ENCODE measurements at places on chromosomes 1 and 21.

GRCh38 chr1:24058671-24059455 is 53.1 kb downstream of the MYOM3 start:
- no peak for DNase-seq

DNA sequence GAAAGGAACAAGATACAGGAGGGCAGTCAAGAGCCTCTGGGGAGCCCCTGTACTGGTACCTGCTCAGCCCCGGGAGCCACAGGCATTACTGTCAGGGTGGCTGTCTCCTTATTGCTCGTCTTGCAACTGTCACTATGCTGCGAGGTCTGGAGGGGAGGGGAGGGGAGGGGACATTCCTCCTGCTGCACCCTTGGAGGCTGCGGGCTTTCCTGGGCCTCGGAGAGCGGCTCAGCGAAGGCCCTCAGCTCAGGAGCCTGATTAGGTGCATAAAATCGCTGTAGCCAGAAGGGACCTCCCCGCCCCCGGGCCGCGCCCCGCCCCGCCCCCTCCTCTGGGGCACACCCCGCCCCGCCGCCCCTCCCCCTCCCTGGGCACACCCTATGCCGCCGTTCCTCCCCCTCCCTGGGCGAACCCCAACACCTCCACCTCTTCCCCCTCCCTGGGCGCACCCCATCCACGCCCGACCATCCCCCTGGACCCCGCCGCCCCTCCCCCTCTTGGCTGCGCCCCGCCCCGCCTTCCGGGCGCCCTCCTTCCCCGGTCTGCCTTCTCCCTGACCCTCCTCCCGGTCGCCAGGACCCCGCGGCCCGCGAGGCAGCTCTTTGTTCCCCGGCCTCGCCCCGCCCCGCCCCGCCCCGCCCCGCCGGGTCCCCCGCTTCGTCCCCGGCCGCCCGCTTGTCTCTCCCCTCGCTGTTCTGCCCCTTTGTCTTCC is 35.5 kb downstream of the CACHD1 start:
- no peak for DNase-seq

DNA sequence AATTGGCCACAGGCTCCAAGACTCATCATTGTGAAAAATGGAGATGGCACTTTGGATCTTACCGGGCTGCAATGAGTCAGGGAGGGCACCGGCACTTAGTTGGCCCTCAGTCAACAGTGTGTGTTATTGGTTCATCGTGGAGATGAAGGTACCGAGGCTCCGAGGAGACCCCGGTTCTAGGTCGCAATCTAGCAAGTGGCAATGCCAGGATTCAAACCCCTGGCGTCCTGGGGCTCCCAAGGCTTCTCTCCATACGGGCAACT is 49.0 kb upstream of the ACOT11 start:
- no peak for DNase-seq

GRCh38 chr1:160134791-160135572 is 16.4 kb upstream of the ATP1A4 start:
- no peak for DNase-seq

- DNase-seq = no peak
Measured at GRCh38 chr1:199976496-199977144, 50.9 kb upstream of the NR5A2 start.

DNA sequence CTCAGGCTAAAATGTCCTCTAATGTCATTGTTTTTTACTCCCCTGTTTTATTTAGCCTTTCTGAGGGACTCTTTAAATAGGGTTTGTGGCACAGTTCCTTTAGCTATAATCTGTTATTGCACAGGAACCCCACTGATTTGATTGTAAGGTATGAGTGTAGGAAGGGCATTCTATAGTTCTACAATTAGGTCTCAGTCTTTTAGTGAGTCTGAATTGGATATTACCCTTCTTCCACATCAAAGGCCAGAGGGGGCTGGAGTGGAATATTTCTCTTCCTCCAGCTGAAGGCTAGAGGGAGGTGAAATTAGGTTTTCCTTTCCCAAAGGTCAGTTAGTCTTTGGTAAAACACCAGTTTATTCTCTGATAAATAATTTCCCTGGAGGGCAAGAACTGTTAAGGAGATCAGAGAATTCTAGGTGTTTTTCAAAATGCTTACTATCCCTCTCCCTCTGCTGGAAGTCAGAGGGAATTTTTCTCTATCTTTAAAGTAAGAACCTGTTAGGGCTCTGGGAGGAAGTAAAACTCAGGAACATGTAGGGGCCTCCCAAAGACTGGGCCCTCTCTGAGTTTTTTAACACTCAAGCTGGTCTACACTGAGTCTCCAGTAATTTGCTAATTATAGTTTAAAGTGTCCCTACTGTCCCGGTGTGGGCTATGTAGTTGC is 176.3 kb upstream of the ZNHIT6 start:
- peak; percentile 61 for DNase-seq

GRCh38 chr1:38331496-38332210 is 285.1 kb upstream of the POU3F1 start:
- DNase-seq = no peak

- no peak for DNase-seq
Measured at GRCh38 chr21:18142655-18143054, 102.0 kb upstream of the CHODL start.

- no peak for DNase-seq
Measured at GRCh38 chr1:217969428-217969827, 315.7 kb upstream of the RRP15 start.

- DNase-seq = peak; percentile 85
Measured at GRCh38 chr21:25963181-25963580, 207.4 kb downstream of the APP start.

DNA sequence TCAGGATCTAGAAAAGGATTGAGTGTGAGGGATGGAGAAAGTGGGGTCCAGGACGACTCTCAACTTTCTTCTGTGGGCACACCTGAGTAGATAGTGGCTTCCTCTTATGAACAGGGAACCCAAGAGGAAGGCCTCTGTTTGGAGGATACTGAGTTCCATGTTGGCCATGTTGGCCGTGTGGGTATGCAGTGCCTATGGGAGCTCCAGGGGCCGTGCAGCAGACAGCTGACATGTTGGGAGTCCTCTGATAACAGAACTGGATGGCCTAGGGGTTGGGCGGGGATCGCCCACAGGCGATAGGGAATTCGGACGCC is 43.0 kb downstream of the TMEM53 start:
- no peak for DNase-seq

DNA sequence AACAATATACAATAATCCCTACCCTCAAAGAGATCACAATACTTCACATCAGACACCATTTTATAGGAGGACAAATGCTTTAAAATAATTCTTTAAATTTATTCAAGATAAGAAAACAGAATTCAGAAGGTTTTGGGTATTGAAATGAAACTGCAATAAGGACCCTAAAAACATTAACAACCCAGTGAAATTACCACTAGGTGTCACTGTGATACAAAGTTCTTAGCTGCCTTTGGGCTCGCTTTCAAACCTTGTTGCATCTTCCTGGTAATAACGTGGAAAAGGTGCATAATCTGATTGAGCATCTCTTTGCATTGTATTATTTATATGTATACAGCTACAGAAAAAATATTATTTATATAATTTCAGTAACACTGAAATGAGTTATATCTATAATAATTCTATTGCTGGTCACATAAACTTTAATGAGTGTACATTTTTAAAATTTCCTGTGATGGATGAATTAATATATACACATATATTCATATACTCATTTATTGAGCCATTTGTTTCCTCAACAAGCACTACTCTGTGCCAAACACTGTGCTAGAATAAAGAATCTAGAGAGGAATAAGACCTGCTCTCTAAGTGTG is 185.2 kb downstream of the FAF1 start:
- DNase-seq = peak; percentile 77

GRCh38 chr1:213953806-213954205 is 34.0 kb upstream of the PROX1 start:
- no peak for DNase-seq

DNA sequence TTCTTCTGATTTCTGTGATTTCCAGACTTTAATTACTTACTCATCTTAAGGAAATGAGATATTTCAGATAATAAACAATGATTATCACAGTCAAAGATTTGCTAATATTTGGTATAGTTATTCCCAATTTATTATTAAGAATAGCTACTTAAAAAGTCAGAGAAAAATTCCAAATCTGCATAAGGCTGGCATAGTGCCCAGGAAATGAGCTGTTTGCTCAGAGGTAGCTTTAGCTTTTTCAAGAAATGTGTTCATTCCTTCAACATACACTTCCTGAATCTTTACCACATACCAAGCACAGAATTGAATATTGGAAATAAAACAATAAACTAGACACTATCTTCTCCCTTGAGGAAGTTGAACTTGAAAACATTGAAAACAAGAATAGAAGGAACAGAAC is 44.3 kb upstream of the KCNK1 start:
- DNase-seq = peak; percentile 32

DNA sequence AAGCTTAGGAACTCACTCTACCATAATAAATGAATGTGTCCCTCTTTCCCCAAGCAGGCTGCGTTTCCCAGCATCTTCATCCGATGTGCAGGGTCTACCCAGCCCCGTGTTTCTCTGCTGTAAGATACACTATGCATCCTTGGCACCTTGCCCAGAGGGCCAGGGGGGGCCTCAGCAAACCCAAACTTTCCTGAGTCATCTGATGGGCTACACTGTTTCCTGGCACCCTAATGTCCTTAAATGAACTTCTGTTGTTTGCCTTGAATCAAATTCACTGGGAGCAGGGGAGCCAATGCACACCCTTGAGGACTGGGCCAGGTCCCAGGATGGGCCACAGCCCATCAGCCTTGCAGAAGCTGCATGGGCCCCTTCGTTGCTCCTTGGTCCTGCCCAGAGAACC is 145.5 kb downstream of the IGSF21 start:
- no peak for DNase-seq

GRCh38 chr1:77592906-77593305 is 89.6 kb downstream of the ZZZ3 start:
- DNase-seq = no peak

DNA sequence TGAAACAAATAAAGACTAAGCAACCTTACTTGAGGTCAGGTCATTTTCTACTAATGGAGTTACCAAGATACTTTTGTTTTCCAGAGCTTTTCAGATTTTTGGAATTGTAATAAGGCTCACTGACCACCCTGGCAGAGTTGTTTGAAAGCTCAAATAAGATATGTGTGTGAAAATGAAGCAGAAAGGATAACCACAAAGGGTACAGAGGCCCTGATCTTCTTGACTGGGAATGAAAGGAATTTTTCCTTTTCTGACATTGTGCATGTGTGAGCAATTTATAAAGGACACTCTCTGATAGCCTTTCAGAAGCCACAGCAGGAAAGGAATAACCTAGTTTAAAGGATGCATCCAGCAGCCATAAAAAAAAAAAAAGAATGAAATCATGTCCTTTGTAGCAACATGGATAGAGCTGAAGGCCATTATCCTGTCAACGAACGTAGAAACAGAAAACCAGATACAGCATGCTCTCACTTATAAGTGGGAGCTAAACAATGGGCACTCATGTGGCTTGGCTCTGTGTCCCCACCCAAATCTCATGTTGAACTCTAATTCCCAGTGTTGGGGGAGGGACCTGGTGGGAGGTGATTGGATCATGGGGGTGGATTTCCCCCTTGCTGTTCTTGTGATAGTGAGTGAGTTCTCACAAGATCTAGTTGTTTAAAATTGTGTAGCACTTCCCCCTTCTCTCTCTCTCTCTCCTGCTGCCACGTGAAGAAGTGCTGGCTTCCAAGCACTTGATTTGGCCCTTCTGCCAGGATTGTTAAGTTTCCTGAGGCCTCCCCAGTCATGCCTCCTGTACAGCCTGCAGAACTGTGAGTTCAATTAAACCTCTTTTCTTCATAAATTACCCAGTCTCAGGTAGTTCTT is 3.1 kb upstream of the SRP9 start:
- DNase-seq = no peak

GRCh38 chr1:30753660-30754123 is 3.9 kb downstream of the LAPTM5 start:
- no peak for DNase-seq

- peak; percentile 46 for DNase-seq
Measured at GRCh38 chr21:21688889-21689288, 690.7 kb downstream of the NCAM2 start.

GRCh38 chr1:221937155-221937953 is 195.5 kb upstream of the DUSP10 start:
- no peak for DNase-seq

GRCh38 chr1:160206421-160207117 is 1.4 kb downstream of the PEA15 start:
- DNase-seq = peak; percentile 68

DNA sequence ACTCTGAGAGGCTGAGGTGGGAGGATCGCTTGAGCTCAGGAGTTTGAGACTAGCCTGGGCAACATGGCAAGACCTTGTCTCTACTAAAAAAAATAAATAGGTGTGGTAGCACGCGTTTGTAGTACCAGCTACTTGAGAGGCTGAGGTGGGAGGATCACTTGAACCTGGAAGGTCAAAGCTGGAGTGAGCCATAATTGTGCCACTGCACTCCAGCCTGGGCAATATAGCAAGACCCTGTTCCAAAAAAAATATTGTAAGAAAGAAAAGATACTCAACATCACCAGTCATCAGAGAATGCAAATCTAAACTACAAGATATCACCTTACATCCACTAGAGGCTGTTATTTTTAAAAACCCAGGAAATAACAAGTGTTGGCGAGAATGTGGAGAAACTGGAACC is 32.5 kb downstream of the ZNF644 start:
- no peak for DNase-seq
